NCI-H774 (cell line): ENCODE measurements at places on chromosomes 4 and X.
A peak's percentile ranks its signal among the peaks of the same experiment; 100 is the strongest.

DNA sequence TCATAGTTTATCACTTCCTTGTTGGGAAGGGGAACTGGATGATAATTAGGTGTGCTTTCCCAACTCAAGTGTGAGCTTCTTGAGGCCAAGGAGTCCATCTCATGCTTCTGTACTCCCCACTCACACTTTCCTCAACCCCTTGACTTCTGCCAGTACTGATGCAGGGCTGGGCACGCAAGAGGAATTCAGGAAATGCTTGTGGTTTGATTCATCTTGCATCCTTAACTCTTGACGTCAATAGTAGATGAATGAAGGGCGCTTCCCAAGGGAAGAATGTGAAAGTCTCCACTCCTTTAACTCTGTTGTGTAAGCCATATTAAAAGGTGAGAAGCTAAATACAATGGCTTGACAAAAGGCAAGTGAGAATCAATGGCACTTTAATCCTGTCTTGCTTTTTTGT is 101.8 kb downstream of the AGTR2 start:
- DNase-seq = no peak

- DNase-seq = no peak
Observed at GRCh38 chrX:134685668-134686067, 27.4 kb upstream of the PLAC1 start.

GRCh38 chr4:57182132-57182874 is 72.1 kb upstream of the IGFBP7 start:
- peak; percentile 47 for DNase-seq

DNA sequence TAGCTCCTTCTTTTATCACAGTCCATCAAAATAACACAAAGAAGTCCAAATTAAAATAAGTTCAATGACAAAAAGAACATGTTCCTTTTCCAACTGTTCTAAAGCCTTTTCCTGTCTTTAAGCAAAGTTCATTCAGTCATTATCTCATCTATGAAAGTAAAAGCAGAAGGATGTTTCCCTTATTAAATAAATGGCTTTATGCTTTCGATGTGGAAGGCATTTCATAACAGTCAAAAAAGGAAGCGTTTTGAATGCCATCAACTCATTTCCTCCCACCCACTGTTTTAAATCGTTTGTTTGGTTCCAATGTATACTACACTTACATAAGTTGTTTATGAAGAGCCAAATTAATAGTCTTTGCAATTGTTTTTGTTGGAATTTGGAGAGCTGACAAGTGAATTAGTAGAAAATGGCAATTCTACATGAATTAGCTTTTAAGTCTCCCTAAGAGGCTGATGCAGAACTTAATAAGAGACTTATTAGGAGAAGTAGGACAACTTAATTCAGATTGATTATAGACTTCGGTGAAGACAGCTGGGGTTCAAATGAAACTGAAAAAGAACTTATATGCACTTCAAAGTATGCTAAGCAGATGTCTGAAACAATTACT is 392.6 kb upstream of the FTHL17 start:
- no peak for DNase-seq

- DNase-seq = peak; percentile 85
Observed at GRCh38 chr4:68349649-68350360, at the start of gene YTHDC1. Gene YTHDC1, minus strand, starts transcription at chr4:68350090. Its CDS starts 337 bp downstream, at chr4:68349753.

GRCh38 chr4:69849297-69849696 is 10.6 kb downstream of the SULT1E1 start:
- DNase-seq = no peak

GRCh38 chrX:16125520-16126149 is 2.3 kb downstream of the GRPR start:
- DNase-seq = peak; percentile 0

- DNase-seq = no peak
Observed at GRCh38 chrX:21657318-21658151, 595 bp downstream of the KLHL34 start.

- peak; percentile 8 for DNase-seq
Observed at GRCh38 chr4:102263024-102263787, 82.1 kb downstream of the SLC39A8 start.

- DNase-seq = peak; percentile 14
Observed at GRCh38 chrX:13669246-13669737, 16.4 kb downstream of the TCEANC start.
